ENCODE measurements at places on chromosomes 3 and 15.

GRCh38 chr3:4571690-4572334 is 78.7 kb downstream of the ITPR1 start:
- DNase-seq = no peak

GRCh38 chr15:29094711-29095110 is 174.9 kb downstream of the NSMCE3 start:
- DNase-seq = no peak

DNA sequence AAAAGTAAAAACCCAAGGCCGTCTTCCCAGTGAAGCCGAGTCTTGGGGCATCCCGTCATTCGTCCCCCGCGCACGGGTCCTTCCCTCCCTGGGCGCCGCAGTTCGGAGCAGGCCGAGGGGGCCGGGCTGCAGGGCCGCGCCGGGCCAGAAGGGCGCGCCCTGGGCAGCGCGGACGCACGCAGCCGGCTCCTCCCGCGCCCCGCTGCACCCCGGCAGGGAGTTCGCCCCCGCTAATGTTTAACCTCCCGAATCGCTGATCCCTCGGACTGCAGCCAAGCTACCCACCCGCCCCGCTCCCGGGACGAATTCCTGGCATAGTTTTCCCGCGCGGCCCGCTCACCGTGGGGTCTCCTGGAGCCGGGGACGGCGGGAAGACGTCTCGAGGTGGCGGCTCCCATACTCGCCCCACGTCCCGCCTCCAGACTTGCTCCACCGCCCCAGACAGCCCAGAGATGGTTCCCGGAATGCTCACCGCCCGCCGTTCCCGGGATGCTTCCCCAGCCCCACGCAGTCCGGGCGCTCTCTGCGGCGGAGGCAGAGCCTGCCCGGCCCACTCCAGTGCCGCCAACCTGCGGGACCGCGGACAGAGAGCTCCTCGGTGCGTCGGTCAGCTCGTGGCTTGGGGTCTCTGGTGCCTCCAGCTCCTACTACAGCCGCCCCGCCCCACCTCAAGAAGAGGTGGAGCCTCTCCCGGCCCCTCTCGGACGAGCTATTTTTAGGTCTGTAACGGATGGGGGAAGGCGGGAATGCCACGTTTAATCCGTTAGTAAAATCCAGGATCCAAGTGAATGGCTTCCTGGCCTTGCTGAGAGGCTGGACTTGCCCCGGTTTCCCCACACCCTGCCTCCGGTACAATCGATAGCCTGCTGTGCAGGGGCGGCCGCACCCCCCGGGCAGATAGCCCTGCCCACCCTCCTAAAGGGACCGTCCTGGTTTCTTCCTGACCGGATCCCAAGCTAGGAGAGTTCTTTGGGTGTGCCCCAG is at the start of gene DZIP1L:
DZIP1L (minus strand) TSS at position 621 of the 984 bp plus-strand sequence. CDS start 11,637 bp downstream, outside the sequence.
- no peak for DNase-seq

- DNase-seq = no peak
These were observed 152.5 kb downstream of the FOXP1 start for GRCh38 chr3:71430941-71431552.

DNA sequence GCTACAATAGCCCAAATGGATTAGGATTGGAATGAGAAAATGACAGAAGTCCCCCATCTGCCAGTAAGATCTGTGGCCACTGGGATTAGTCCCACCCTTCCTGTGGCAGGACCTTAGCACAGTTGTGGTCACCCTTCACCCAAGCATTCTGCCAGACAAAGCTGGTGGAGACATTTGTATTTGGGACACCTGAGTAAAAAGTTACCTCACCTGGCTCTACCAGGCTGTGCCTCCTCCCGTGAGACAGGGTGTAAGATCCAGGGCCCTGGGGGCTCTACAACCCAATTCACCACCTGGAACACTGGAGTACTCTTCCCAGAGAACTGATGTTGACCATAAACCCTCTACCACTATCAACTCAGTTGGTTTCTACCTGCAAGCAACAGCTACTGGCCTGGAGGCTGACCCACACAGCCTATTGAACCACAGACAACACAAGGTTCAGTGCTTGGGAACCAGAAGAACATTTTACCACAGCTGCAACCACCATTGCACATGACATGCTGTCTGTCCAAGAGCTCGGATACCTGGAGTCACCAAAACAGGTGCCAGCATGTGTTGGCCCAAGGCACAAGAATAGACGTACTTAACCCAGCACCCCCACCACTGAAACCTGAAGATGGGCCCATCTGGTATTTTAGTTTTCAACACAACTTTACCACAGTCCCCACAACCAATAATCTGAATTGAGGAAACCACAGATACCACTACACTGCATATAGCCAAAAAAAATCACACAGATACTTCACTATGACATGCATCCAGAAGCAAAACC is 1686.7 kb downstream of the SI start:
- DNase-seq = no peak

GRCh38 chr3:3087279-3087678 is 22.9 kb downstream of the IL5RA start:
- no peak for DNase-seq

DNA sequence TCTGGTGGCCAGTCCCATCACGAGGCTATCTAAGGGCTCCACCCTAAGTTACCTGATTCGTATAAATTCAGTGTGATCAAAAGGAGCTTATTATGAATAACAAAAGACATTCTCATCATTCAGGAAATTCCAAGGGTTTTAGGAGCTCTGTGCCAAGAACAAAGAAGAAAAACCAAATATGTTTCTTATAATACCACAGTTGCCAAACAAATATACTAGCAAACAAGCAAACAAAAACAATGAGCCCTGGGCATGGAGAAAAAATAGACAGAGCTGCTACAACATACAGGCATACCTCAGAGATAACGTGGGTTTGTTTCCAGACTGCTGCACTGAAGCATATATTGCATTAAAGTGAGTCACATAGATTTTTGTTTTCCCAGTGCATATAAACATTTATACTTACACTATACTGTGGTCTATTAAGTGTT is 20.2 kb upstream of the CFAP161 start:
- no peak for DNase-seq

- no peak for DNase-seq
These were observed 30.9 kb downstream of the RBMS3 start for GRCh38 chr3:29311795-29312194.

DNA sequence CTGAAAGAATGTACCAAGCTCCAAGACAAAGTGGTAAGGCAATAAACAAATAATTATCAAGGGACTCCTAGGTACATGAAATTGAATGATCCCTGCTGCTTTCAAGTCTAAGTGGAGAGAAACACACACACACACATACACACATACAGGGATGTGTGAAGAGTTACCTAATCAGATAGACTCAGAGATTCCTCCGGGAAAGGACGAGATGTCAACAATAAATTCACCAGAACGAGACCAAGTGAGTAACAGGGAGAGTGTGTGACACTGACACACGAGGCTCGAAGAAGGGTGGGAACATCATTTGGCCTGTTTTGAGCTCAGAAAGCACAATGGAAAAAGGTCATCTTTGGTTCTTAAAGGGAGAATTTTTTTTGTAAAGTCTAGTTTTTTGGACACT is 13.4 kb downstream of the LRIG1 start:
- DNase-seq = no peak

- DNase-seq = no peak
These were observed 6.5 kb upstream of the UTS2B start for GRCh38 chr3:191336833-191337232.

GRCh38 chr15:73989001-73989798 is 2.9 kb downstream of the STOML1 start:
- no peak for DNase-seq

DNA sequence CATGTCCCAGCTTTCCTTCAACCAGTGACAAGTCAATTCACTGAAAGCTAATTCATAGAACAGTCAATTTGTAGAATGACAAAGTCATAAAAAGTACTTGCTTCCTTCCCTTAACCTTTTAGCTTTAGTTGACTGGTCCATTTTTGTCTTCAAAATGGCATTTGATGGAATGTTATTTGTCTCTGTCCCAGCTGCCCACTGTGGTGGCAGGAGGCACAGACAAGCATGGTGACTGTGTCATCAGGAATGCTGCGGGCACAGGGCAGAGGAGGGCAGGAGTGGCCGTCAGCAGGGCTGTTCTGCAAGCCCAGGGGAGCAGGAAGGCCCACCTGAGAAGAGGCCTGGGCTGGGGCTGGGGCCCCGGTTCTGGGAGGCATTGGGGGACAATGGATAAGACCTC is 10.0 kb downstream of the IQSEC1 start:
- no peak for DNase-seq

GRCh38 chr3:101862416-101863165 is 13.3 kb downstream of the NFKBIZ start:
- no peak for DNase-seq

GRCh38 chr3:45978006-45978761 is 17.4 kb downstream of the FYCO1 start:
- DNase-seq = no peak

DNA sequence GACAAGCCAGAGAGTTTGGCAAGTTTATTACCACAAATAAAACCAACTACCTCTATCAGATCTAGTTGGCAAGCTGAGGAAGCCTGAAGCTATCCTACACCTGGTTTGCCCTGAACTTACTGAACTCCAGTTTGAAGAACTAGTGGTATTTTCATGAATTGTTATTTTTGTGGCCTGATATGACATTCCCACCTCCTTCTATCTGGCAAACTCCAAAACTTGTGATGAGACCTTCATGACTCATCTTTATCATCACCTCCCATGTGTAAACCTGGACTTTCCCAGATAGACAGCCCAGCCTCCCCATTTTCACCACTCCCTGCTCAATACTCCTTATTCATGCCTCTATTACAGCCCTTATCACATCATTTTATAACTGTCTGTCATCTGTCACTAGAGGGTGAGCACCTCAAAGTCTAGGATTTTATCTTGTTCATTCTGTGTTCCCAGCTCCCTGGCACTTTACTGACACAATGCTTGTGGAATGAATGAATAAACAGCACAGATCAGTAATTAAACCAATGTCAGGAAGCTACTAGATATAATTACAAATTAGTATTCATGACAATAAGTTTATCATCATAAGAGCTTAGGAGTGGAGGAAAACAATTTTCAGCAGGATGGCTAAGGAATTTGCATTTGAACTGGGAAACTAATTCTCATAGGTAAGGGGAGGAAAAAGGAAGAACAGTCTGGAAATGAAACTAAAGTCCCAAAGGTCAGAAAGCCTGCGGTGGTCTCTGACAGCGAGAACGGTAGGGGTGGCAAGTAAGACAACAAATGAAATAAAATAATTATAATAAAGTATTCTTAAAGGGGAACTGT is 13.2 kb upstream of the TRANK1 start:
- no peak for DNase-seq

- no peak for DNase-seq
These were observed 38.4 kb downstream of the RAB11A start for GRCh38 chr15:65907661-65908060.

DNA sequence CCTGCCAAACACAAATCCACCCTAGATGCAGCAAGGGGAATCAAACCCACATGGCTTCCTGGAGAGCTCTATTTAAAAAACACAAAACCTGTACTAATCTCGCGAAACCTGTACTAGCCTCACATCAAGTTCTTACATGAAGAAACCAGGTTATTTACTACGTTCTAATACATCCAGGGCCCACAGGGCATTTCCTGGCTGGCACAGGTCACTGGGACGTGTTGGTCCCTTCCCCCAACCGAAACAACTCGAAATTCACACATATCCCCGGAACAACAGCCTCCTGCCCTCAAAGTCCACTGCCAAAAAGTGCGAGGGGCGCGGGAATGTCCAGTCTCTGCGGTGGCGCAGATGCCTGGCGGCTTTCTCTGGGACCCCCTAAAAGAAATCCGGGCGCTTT is 955 bp downstream of the CDCP1 start:
- no peak for DNase-seq

GRCh38 chr15:63323798-63324563 is 46.6 kb downstream of the APH1B start:
- DNase-seq = no peak

GRCh38 chr3:29773481-29773880 is 492.6 kb downstream of the RBMS3 start:
- no peak for DNase-seq

GRCh38 chr3:156316076-156316475 is 195.7 kb downstream of the KCNAB1 start:
- no peak for DNase-seq

DNA sequence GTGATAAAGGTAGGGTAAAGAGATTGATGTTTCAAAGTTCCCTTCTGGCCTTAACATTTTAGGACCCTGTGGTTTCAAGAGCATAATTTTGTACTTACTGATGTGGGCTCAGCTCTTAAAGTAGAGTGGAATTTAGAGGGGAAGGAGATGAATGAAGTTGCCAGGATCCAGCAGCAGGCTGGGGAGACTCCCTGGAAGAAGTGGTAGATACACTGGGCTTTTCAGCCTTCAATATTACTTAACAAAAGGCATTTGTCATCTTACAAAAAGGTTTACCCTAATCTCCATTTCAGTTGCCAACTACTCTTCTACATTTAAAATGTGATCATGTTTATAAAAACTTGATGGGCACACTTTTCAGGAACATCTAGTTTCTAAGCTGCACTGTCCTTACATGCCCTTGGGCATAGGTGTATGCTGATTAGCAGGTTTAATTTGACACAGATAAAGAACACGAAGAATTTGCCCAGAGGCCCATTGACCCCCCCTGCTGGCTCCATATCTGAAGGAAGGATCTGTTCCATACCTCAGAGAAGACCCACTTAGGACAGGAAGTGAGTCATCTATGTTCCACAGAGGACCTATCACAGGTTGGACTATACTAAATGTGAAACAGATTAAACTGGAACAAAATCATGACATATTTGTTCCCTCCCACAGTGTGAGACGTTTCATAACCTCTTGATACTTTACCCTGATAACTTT is 93.0 kb upstream of the LPP start:
- peak; percentile 22 for DNase-seq

DNA sequence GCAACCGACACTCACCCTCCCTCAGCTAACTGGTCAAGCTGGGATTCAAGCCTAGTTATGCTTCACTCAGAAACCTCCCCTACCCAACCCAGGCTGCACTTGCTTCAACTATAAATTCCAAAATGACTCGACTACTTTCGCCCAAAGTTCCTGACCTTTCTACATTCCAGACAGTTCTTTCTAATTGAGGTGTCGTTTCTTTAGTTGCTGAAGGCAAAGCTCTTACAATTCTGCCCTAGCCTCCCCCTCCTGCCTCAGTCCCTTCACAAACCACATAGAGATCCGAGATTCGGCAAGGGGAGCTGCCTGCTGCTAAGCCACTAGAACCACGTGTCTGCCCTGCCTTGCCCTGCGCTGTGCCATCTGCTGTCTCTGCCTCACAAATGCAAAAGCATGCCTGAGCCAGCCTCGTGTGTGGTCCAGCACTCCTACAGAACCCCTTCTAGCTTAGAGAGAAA is 74.7 kb upstream of the SH3GL3 start:
- no peak for DNase-seq

GRCh38 chr15:76147906-76148570 is 88.3 kb downstream of the TMEM266 start:
- DNase-seq = peak; percentile 40

Data from stimulated activated CD8-positive, alpha-beta memory T cell treated with anti-CD3 and anti-CD28 coated beads, Interleukin-2, amount 100 ng/mL, for 1 hour (primary cell).